ENCODE measurements at places on chromosomes 2 and 18. TPM values are rescaled to one million over a fixed set of nuclear protein-coding genes. Genes with fewer than 3 reads are reported as not detected.

The MC5R gene
- total RNA-seq, result 0.36 TPM

The ANKRD30B gene
- total RNA-seq, result 11.5 TPM

- no peak for DNase-seq
Measured at GRCh38 chr2:154263206-154263605, 391.5 kb downstream of the GALNT13 start.

DNA sequence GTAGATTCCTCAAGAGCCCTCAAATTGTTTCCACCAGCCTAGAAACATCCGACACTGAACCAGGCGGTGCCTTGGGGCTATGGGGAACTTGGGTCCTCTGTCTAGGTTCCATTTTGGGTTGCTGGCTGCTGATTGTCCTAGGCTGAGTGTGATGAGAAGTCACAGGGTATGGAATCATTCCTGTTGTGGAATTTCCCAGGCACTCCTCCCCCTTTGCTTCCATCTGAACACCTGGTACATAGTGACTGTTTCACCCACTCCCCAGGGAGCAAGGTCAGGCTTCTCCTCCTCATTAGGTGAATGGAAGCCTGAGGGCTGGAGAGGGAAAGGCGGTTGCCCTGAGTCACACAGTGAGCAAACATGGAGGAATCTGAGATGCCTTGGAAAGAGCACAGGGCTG lies 4.5 kb downstream of the KIF3C start:
- DNase-seq, result peak; percentile 68

- DNase-seq, result no peak
Measured at GRCh38 chr18:55458456-55459203, 129.4 kb downstream of the TCF4 start.

GRCh38 chr2:15300624-15301573 lies 260.2 kb downstream of the NBAS start:
- no peak for DNase-seq

- DNase-seq, result no peak
Measured at GRCh38 chr18:25074925-25075324, 277.0 kb downstream of the ZNF521 start.
